Renal cortical epithelial cell (primary cell): ENCODE measurements at places on chromosomes 6 and 20.

DNA sequence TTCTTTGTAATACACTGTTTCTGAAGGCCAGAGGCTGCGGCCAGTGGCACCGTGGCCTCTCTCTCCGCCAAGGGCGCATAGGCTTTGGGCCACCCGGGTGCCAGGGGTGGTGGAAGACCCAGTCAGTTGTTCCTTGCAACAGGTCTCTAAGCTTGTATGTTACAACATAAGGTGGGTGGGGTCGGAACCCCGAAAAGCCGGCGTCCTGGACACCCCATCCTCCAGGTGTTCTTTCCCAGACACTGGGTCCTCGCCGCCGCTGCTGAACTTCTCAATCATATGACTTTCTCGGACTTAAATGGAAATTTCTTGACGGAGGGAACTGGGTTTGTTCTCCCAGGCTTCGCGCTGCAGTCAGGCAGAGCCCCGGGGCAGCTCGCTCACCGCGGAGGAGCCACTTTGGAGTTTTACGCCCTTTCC, 983 bp upstream of the KCNQ5 start:
- DNase-seq: no peak

GRCh38 chr20:62702895-62703852, 5.5 kb upstream of the NTSR1 start:
- DNase-seq: peak; percentile 63

GRCh38 chr20:10716855-10717254, 43.1 kb upstream of the JAG1 start:
- DNase-seq: no peak

- no peak for DNase-seq
These were observed 26.5 kb downstream of the GTF2H5 start for GRCh38 chr6:158194487-158195280.

DNA sequence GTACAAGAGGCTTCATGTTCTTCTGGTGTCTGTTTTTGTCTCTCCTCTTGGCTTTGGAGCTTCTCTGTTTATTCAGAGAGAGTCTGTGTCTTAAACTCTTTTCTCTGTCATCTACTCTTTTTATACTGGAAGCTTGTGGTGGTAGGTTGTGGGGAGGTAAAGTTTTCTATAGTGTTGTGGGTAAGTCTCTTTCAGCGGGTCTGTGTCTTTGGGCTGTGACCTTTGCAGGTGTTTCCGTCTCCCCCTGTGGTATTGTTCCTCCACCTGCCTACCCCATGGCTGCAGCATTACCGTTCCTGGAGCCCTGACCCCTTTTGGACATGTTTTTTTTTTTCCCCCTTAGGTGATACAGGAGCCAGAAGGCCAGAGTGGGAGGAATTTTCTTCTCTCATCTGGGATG, 37.9 kb upstream of the FERMT1 start:
- no peak for DNase-seq

- DNase-seq: peak; percentile 93
These were observed 184.9 kb downstream of the TINAG start for GRCh38 chr6:54493138-54493537.

DNA sequence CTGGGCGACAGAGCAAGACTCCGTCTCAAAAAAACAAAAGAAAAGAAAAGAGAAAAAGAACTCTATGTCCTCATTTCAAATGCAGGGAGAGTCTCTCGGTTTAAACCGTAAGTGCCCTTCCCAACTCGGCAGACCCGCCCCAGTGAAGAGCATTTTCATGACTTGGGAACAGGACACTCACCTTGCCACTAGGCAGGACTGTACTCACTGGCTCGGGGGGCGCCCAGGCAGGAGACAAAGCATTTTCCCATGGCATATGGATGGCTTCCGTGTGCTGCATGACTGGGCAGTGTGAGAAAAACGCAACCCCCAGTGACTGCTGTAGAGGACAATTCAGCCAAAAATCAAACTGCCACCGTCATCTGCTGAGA, 23.7 kb upstream of the MRGBP start:
- no peak for DNase-seq
